ENCODE measurements at places on chromosomes 6 and 20.

- no peak for DNase-seq
Observed at GRCh38 chr6:141426400-141426980, 706.2 kb upstream of the GJE1 start.

GRCh38 chr6:21163110-21163837, 430.3 kb upstream of the SOX4 start:
- no peak for DNase-seq

DNA sequence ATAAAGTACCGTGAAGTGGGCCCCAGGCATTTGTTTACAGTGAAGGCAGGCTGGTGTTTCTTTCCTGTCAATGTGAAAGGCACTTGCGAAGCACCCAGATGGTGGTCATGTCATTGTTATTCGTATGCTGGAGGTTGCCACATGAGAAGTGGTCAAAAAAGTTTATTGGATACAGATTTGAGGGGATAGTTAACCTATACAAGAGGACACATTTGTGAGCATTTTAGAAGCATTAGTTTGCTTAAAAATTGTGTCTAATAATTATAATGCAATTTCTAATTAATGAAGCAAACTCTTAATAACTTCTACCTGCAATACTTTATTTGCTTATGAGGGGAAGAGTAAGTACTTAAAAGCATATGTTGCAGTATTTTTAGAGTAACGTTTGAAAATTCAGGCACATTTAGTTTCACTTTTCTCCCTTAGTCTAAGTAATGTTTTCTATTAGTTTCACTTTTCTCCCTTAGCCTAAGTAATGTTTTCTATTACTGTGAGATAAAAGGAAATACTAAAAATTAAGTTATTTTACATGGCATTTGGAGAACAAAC, 120.7 kb upstream of the CLDN20 start:
- no peak for DNase-seq

GRCh38 chr6:85285114-85285513, 164.8 kb upstream of the NT5E start:
- DNase-seq: no peak

GRCh38 chr20:62210496-62210855, 9.6 kb downstream of the HRH3 start:
- no peak for DNase-seq

GRCh38 chr20:61895016-61895415, 170.7 kb downstream of the TAF4 start:
- DNase-seq: no peak

GRCh38 chr6:29847871-29848630, 20.4 kb downstream of the HLA-G start:
- DNase-seq: peak; percentile 88

- no peak for DNase-seq
Observed at GRCh38 chr6:130829333-130829910, 2.2 kb downstream of the SMLR1 start.

DNA sequence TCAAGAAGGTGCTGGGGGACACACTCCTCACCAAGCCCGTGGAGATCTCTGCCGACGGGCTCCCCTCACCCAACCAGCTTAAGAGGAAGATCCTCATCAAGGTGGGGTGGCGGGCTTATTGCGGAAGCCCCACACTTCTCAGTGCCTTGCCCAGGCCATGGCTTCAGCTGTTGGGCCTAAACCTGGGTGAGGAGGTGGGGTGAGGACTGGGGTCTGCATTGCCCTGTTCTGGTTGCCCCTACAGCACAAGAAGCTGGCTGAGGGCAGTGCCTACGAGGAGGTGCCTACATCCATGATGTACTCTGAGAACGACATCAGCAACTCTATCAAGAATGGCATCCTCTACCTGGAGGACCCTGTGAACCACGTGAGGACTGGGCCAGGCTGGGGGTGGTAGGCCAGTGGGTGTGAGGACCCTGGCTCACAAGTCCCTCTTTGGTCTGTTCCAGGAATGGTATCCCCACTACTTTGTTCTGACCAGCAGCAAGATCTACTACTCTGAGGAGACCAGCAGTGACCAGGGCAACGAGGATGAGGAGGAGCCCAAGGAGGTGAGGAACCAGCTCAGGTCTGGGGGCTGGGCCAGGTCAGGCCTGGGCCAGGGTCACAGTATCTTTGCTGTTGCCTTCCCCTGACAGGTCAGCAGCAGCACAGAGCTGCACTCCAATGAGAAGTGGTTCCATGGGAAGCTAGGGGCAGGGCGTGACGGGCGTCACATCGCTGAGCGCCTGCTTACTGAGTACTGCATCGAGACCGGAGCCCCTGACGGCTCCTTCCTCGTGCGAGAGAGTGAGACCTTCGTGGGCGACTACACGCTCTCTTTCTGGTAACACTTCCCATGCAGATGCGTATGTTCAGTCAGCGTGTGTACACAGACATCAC, 27.9 kb downstream of the PLCG1 start:
- DNase-seq: no peak

DNA sequence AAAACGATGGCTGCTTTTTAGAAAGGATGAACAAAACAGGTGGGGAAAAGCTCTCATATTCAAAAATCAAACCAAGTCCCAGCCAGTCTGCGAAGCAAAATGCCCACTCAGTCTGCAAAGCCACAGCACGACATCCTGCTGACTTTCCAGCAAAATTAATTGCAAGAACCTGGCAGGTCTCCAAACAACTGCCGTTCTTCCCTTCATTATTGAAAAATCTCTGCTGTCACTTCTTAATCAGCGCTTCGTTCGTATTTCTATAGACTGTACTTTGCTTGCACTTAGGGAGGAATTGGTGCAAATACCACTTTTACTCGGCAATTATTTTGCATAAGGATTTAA, 222.4 kb downstream of the CBLN4 start:
- DNase-seq: no peak

DNA sequence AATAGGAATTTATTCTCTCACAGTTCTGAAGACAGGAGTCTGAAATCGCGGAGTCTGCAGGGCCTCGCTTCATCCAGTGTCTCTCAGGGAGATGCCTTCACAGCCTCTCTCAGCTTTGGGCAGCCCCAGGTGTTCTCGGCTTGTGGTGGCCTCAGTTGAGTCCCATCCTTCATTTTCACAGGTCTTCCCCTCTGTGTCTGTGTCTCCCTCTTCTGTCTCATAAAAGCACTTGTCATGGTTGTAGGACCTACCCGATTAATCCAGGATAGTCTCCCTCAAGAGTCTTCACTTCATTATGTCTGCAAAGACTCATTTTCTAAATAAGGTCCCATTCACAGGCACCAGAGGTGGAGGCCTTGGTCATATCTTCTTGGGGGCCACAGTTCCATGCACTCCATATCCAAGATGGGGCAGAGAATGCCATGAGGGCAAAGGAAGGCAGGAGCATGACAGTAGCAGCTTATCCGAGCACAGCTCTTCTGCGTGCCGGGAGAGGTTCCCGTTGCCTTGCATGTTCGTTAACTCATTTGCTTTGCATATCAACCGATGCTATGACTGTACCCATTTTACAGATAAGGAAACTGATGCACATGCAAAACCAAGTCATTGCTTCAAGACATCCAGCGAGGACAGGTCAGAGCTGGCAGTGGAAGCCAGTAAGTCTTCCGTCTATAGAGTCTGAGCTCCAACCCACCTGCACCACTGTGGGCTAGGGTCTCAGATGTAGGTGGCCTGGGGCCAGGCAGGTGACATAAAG, 363.8 kb upstream of the SULF2 start:
- DNase-seq: no peak

GRCh38 chr6:90401933-90402830, 105.5 kb upstream of the BACH2 start:
- DNase-seq: peak; percentile 39

DNA sequence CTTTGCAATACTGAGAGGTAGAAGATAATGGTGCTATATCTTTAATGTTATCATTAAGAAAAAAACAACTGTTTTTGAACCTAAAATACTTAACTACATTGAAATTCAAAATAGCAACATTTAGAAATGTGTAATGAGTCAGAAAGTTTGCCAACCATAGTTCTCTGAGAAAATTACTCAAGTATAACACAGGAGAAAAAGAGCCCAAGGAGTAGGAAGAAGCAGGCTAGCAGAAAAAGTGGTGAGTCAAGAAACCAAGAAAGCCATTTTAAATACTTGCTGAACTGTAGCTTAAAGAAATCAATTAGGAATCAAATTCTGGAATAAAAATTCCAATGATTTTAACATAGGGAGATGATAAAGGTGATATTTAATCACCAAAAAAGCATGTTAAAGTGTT, 181.0 kb upstream of the RSPO3 start:
- DNase-seq: no peak

DNA sequence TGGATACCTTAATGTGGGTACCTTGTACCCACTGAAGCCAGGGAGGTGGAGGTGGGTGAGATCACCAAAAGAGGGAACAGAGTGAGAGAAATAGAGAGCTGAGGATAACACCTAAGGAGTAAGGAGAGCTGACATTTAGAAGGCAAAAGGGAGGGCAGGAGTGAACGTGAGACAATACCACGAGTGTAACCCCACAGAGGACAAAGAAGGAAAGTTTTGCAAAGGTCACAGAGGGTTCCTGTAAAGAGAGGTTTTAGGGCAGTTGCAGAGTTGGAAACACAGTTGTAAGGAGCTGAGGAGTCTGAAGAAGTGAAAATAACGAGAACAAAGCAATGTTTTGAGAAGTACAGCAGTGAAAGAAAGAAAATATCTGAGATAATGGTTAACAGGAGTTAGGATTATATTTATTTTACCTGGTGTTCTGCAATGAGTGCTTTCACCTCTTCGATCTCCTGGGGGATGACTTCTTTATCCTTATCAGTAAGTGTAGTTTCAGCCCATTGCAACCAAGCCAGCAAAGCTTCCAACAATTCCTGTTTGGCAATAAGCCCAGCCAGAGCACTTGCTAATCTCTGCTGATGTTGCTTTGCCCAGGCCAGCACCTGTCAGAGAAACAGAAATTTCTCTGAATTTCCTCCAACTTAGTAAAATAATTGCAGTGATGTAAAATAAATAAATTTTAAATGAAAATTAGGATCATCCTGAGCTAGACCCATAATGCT, 166.8 kb downstream of the DST start:
- no peak for DNase-seq

- no peak for DNase-seq
Observed at GRCh38 chr20:32834972-32835371, 15.2 kb downstream of the MAPRE1 start.

DNA sequence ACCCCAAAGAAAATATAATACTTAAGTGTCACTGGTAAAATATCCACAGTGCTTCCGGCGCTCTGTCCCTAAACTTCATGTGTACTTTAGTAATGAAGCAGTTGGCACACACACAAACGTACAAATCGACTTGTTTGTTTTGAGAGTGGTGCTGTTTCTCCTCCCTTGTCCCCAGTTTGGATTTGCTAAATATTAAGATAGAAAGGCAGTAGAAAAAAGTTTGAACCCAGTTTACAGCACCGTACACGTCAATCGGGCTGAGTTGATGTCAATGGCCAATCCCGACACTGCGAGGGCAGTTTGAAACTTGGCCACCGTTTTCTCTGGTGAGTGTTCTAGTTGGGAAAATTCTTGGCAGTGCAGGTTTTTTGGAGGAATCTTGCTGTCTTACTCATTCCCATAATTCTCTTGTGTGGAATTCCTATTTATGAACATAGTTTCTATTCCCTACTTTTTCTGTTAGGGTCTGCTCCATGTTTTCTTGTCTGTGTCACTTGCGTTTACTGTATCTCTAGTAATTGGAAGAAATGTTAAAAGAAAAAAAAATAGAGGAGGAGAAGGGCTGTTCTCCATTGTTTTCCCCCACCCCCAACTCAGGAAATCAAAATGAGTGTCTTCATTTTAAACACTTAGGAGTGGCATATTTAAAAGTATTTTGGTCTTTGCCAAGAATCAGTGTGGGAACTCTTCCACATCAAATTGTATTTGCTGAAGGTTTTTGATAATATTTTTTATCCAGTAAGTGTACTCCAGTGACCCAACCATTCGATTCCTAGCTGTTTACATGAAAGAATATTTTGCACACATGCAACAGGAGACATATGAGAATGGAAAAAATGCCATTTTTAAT, 72.3 kb downstream of the OR2B2 start:
- no peak for DNase-seq

DNA sequence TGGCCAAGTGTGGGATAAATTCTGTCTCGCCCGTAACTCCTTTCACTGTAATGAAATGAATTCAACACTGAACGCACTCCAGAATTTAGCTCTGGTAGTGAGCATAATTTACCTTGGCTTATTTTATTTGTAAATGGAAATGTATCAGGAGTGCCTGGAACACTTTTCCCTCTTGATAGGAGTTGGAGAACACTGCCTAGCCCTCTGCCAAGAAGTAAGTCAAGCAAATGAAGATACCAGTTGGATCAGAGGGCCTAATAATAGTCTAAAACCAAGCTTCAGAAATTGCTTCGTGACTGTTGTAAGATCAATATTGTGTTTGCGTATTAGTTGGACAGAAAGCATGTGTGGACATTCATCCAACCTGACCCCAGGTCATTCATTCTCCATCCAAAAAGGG, 64.6 kb upstream of the TPD52L1 start:
- DNase-seq: no peak

- no peak for DNase-seq
Observed at GRCh38 chr6:163324688-163325389, 89.7 kb upstream of the QKI start.

DNA sequence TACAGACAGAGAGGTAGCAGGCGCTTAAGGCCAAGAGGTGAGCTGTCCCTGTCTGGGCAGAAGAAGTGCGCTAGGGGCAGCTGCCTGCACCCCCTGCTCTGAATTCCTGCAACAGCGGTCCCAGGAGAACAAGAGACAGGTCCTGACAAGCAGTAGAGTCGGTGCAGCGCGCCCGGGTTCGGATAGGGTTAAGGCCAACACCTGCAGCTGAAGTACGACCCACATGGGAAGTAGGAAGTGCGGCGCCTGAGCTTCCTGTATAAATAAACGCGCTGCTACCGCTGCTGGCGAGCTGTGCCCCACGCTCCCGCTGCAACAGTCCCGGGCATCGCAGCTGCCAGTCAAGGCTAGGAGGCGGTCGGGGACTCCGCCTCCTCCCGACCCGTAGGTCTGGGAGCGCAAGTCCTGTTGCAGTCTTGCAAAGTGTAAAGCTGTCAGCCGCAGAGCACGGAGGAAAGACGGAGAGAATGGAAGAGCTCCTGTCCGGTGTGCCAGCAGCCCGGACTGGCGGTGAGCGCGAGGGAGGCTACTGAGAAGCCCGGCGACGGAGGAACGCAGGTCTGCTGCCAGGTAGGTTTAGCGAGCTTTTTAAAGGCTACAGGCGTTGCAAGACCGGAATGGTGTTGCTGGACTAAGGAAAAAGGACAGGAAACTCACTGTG, at the start of gene RNF144B:
Gene RNF144B, plus strand, starts transcription at position 290 of the 661 bp plus-strand sequence. CDS start 12,185 bp downstream, outside the sequence.
- DNase-seq: peak; percentile 55

GRCh38 chr6:52598123-52598823, 21.4 kb upstream of the TRAM2 start:
- DNase-seq: no peak

DNA sequence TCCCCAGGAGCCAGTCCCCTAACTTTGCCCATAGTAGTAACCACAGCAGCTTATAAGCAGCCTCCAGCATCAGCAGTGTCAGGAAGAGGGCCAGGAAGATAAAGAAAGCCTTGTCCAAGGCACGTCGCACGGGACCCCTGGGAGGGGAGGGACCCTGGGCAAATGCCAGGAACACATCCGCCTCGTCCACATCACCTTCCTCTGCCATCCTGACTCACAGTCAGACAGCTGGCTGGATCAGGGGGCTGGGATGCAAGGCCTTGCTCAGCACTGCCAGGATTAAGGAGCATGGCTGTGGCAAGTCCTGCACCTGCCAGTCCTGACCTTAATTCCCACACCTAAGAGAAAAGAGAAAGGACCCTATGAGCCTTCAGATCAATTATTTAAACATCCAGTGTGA, 11.5 kb upstream of the ZBTB22 start:
- DNase-seq: no peak
